ENCODE measurements at places on chromosomes 16 and 17. TPM values are rescaled to one million over a fixed set of nuclear protein-coding genes. Genes with fewer than 3 reads are reported as not detected.

NKD1 gene
- 3.1 TPM for total RNA-seq

CSH1 gene
- total RNA-seq, result not detected

SCNN1B gene
- not detected for total RNA-seq

WFIKKN1 gene
- 1.3 TPM for total RNA-seq

CBX1 gene
- 83.3 TPM for total RNA-seq

PGAP3 gene
- total RNA-seq, result 15.7 TPM

KIF2B gene
- not detected for total RNA-seq

KRT14 gene
- total RNA-seq, result not detected

CX3CL1 gene
- 3.1 TPM for total RNA-seq

GRAPL gene
- total RNA-seq, result 5.0 TPM

RHBDF2 gene
- 2.5 TPM for total RNA-seq

NPB gene
- 2.5 TPM for total RNA-seq

CEMP1 gene
- not detected for total RNA-seq

TRPV2 gene
- total RNA-seq, result 1.3 TPM

ITGAL gene
- 1.3 TPM for total RNA-seq

KRT36 gene
- total RNA-seq, result not detected

UBE2I gene
- 87.0 TPM for total RNA-seq

SLC6A2 gene
- not detected for total RNA-seq

PIRT gene
- 0.63 TPM for total RNA-seq

IRX3 gene
- not detected for total RNA-seq

KRT39 gene
- total RNA-seq, result not detected

CDYL2 gene
- 11.6 TPM for total RNA-seq

SGCA gene
- total RNA-seq, result not detected

ZP2 gene
- total RNA-seq, result not detected

TPSD1 gene
- total RNA-seq, result not detected

ATXN2L gene
- total RNA-seq, result 72.3 TPM

SLC5A2 gene
- 1.3 TPM for total RNA-seq
